A549 treated with GW870086 at 1 μM for 4 hours (cell line): ENCODE measurements at places on chromosomes 6 and 20. TPM values are rescaled to one million over a fixed set of nuclear protein-coding genes. Genes with fewer than 3 reads are reported as not detected.

TAF4 gene
- total RNA-seq = 16.4 to 19.3 TPM (median 18.1 TPM) in 5 replicates

MYCT1 gene
- 0.06 TPM in 1 of 5 replicates, not detected in the others for total RNA-seq

RGL2 gene
- total RNA-seq = 10.8 to 16.6 TPM (median 13.9 TPM) in 5 replicates

C20orf144 gene
- 0.07 to 0.19 TPM (median 0.11 TPM) in 4 of 5 replicates, not detected in the other for total RNA-seq

CCN6 gene
- total RNA-seq = not detected in 5 replicates

MROH8 gene
- total RNA-seq = 0.45 to 1.7 TPM (median 1.0 TPM) in 5 replicates

MPIG6B gene
- total RNA-seq = not detected in 5 replicates

LPA gene
- total RNA-seq = 0.03 to 0.13 TPM (median 0.09 TPM) in 5 replicates

RSPH9 gene
- 0.08 to 0.29 TPM (median 0.24 TPM) in 5 replicates for total RNA-seq

HLA-C gene
- total RNA-seq = 46.6 to 55.0 TPM (median 51.9 TPM) in 5 replicates

CYP39A1 gene
- 0.06 to 0.16 TPM in 2 of 5 replicates, not detected in the others for total RNA-seq

LHFPL5 gene
- total RNA-seq = 0.06 to 0.17 TPM (median 0.10 TPM) in 3 of 5 replicates, not detected in the others

SLC4A11 gene
- 7.9 to 10.2 TPM (median 9.2 TPM) in 5 replicates for total RNA-seq

RAET1G gene
- total RNA-seq = 7.4 to 12.3 TPM (median 9.8 TPM) in 5 replicates

FERMT1 gene
- 13.4 to 16.1 TPM (median 15.4 TPM) in 5 replicates for total RNA-seq

PRRT1 gene
- total RNA-seq = 0.41 to 0.74 TPM (median 0.62 TPM) in 5 replicates

FOXF2 gene
- 17.4 to 22.0 TPM (median 21.4 TPM) in 5 replicates for total RNA-seq

BPIFB2 gene
- not detected in 5 replicates for total RNA-seq

OR2H1 gene
- total RNA-seq = not detected in 5 replicates

SCRT2 gene
- not detected in 5 replicates for total RNA-seq

EEF1A1 gene
- total RNA-seq = 7,093 to 8,627 TPM (median 7,429 TPM) in 5 replicates

MUCL3 gene
- 0.03 to 0.09 TPM (median 0.06 TPM) in 4 of 5 replicates, not detected in the other for total RNA-seq

ESR1 gene
- total RNA-seq = 0.02 TPM in 1 of 5 replicates, not detected in the others

KIAA0408 gene
- total RNA-seq = 6.8 to 8.2 TPM (median 7.4 TPM) in 5 replicates

SSTR4 gene
- 0.12 to 0.26 TPM (median 0.19 TPM) in 5 replicates for total RNA-seq

TRIM31 gene
- total RNA-seq = 0.33 to 1.4 TPM (median 0.83 TPM) in 5 replicates

BPI gene
- total RNA-seq = not detected in 5 replicates

TCF15 gene
- not detected in 5 replicates for total RNA-seq

MAP7 gene
- 19.8 to 22.5 TPM (median 21.8 TPM) in 5 replicates for total RNA-seq

LGSN gene
- 2.0 to 2.8 TPM (median 2.7 TPM) in 5 replicates for total RNA-seq

SMIM28 gene
- total RNA-seq = not detected in 5 replicates

LY6G6F gene
- total RNA-seq = not detected in 5 replicates

BAK1 gene
- 36.4 to 43.8 TPM (median 41.0 TPM) in 5 replicates for total RNA-seq

LY86 gene
- not detected in 5 replicates for total RNA-seq

SRXN1 gene
- total RNA-seq = 206 to 259 TPM (median 225 TPM) in 5 replicates

LIN28B gene
- 0.97 to 1.6 TPM (median 1.4 TPM) in 5 replicates for total RNA-seq

PARD6B gene
- total RNA-seq = 2.6 to 3.5 TPM (median 3.2 TPM) in 5 replicates

ADTRP gene
- 0.38 to 0.71 TPM (median 0.58 TPM) in 4 of 5 replicates, not detected in the other for total RNA-seq
